ENCODE measurements at places on chromosomes 1 and 21.
A peak's percentile ranks its signal among the peaks of the same experiment; 100 is the strongest.

- no peak for DNase-seq
These were observed 94.1 kb downstream of the ERG start for GRCh38 chr21:38404177-38404576.

DNA sequence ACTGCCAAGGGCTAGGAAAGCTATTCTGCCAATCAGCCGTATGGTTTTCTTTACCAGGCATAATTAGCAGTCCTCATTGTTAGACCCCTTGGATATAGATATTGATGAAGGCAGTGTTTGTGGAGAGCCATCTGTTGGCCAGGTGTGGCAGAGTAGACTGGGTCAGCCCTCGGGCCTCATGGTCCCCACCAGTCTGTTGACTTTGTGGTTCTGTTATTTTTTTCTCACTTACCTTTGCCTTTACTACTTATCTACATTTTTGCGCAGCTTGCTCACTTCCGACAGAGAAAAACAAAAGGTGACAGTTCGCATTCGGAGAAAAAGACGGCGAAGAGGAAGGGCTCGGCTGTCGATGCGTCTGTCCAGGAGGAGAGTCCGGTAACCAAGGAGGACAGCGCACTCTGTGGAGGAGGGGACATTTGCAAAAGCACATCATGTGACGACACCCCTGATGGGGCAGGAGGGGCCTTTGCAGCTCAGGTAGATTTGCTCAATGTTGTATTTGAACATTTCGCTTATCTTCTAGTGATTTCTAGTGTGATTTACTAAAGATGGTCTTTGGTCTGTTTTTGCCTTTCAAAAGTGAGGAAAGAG lies 2.3 kb downstream of the PCNT start:
- DNase-seq = no peak

DNA sequence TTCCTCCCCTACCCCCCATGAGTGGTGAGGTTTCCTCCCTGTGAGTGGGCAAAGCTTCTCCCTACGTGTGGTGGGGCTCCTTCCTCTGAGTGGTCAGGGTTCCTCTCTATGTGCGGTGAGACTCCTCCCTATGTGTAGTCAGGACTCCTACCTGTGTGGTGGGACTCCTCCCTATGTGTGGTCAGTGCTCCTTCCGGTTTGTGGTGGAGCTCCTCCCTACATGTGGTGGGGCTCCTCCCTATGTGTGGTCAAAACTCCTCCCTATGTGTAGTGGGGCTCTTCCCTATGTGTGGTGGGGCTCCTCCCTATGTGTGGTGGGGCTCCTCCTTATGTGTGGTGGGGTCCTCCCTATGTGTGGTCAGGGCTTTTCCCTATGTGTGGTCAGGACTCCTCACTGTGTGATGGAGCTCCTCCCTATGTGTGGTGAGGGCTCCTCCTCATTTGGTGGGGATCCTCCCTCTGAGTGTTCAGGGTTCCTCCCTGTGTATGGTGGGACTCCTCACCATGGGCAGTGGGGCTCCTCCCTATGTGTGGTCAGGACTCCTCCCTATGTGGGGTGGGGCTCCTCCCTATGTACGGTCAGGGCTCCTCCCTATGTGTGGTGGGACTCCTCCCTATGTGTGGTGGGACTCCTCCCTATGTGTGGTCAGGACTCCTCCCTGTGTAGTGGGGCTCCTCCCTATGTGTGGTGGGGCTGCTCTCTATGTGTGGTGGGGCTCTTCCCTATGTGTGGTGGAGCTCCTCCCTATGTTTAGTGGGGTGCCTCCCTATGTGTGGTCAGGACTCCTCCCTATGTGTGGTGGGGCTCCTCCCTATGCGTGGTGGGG lies 29.1 kb downstream of the PRSS38 start:
- no peak for DNase-seq

- DNase-seq = no peak
These were observed 83.6 kb downstream of the GRIK3 start for GRCh38 chr1:36950604-36951291.

GRCh38 chr1:90986953-90987352 lies 34.9 kb downstream of the ZNF644 start:
- no peak for DNase-seq

DNA sequence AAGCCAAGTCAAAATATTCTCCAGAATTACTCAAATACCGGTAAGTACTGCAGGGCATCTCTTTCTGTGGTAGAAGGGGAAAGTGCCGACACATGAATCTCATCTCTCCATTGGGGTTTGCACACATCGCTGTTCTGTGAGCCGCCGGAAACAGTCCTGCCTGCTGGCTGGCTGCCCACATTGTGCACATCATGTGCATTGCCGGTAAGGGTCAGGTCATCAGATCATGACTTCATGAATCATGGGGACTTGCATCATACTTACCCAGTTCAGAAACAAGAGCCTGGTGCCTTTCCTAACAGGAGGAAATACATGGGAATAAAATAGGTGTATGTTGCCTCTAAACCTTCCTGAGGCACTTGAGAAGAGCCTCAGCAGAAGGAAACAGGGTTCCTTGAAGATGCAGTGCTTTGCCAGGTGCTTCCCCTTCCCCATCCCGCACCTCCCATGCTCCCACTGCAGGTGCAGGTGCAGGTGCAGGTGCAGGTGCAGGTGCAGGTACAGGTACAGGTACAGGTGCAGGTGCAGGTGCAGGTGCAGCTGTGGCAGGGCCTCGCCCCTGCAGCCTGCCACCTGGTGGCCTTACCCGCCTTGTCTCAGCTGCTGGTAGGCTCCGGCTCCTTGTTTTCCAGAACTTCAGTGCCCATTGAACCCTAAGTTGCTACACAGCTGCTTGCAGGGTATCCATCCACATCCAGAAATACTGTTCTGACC lies 26.5 kb downstream of the GPR137B start:
- peak; percentile 23 for DNase-seq

DNA sequence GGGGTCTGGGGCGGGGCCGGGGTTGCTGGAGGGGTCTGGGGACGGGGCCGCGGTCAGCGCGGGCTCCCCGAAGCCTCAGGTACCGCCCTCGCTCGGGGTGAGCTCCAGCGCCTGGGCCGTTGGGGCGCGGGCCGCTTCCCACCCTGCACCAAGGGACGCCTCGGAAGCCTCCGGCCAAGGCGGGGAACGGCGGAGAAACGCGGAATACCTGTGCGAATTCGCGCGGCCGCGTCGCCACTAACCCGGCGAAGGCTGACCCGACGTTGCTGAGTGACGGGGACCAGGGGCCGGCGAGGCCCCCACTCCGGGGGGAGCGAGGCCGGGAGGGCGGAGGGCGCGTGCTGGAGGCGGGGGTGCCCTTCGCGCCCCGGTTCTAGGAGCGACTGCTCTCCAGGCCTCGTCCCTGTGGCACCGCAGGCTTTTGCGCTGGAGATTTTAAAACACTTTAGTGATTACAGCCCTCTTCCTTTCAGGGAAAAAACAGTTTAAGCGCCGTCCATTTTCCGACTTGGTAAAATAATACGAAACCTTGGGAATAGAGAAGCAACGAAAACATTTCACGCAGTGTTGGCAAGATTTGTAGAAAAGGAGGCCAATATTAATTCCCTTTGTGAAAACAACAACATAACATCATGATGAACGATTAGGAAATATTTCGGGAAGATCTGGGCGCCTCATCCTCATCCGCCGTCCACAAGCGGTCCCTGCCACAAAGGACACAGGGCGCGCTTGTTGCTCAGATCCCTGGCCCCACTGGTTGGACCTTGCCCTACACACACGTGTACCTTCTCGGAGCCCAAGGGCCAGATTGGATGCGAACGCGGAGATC lies 971 bp upstream of the GNG4 start:
- DNase-seq = no peak

- no peak for DNase-seq
These were observed 10.0 kb downstream of the RAB4A start for GRCh38 chr1:229280921-229281320.

DNA sequence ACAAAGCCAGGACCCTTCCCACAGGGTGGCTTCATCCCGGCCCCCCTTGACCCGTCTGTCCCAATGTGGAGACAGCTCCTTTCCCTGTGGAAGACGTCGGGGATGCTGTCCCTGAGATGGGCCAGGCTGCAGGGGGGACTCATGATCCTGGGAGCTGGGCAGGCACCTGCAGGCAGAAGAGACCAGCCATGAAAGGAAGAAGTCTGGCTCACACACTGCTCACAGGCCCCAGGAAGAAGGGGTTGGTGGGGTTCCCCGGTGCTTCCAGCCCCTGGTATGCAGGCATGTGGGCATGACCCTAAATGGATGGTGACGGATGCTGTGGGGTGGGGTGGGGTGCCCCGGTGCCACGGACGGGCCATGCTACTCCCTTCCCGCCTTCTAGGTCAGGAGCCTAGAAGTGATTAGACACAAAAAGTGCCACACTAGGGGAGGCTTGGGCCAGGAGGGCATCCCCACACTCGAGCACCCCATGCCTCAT lies 8.3 kb downstream of the ACTRT2 start:
- DNase-seq = no peak

- DNase-seq = no peak
These were observed 52.3 kb upstream of the RAP1GAP start for GRCh38 chr1:21721295-21721985.

DNA sequence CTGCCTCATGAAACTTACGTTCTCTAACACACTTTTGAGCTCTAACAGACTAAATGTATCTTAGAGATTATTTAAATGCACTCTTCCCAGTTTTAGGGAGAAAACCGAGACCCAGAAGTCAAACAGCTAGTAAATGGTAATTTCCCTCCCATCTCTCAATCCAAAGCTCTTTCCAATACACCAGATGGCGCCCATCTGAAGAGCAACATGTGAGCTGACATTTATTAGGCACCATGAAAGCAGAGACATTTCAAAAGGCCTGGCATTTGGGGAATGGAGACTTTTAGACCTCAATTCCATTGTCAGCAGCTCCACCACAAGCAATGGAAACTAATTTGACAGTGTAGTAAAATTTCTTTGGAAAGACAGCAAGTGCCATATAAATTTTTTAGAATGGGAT lies 191.4 kb downstream of the DAB1 start:
- DNase-seq = no peak

DNA sequence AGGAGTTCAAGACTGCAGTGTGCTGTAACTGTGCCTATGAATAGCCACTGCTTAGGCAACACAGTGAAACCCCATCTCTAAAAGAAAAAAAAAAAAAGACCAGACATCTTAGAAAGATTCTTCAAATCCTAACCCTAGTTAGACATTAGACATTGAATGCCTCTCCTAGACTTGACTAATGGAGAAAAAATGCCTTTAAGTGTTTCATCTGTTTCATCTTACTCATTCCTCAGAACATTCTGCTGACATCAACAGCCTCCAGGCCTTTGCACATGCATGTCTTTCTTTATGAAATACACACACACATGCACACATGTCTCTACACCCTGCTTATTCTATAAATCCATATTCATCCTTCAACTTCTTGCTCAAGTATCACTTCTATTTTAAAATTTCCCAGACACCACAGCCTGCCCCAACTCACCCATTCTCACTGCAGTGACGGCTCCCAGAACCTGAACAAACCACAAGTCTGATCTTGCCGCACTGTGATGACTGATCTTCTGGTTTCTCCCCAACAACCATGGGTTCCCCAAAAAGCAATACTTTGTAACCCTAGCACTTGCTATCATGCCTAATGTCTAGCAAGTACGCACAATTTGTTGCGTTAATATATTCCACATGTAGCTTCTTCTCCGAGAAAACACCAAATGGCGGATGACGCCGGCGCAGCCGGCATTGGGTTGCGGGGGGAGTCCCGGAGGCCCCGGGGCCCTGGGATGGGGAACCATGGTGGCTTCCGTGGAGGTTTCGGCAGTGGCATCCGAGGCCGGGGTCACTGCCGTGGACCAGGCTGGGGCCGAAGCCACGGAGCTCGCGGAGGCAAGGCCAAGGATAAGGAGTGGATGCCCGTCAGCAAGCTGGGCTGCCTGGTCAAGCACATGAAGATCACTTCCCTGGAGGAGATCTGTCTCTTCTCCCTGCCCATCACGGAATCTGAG lies 37.4 kb downstream of the LRRC52 start:
- DNase-seq = peak; percentile 69

- DNase-seq = peak; percentile 24
These were observed 33.8 kb downstream of the STPG1 start for GRCh38 chr1:24379733-24380315.

DNA sequence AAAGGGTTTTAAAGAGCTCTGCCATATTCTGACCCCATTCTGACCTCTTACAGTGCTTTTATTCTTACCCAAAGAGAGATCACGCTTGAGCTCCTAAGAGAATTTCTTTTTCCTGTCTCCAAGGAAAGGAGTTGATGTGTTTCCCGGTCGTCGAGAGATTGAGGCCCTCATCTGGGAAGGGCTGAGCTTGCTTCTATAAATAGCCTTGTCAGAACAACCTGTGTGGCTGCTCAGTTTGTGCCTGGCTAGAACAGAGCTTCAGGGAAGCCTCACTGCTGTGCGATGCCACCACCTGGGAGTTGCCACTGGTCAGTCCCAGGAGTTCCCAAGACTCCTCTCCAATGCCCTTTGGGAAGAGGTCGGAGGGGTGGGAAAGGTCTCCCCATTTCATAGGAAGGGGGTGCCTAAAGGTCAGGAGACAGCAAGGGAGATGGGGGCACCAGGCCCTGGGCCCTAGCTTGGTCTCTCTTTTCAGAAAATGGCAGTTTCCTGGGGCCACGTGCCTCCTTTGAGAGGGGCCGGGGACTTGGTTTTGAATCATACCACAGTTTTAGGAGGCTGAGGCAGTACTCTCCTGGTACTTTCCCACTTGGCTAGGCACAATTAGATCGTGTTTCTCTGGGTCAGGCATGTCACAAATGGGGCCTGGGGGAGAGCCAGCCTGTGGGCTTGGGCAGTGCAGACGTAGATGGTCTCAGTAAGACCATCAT lies 52.1 kb downstream of the EIF2D start:
- no peak for DNase-seq

GRCh38 chr1:205668951-205669340 lies 11.4 kb downstream of the SLC45A3 start:
- DNase-seq = no peak

DNA sequence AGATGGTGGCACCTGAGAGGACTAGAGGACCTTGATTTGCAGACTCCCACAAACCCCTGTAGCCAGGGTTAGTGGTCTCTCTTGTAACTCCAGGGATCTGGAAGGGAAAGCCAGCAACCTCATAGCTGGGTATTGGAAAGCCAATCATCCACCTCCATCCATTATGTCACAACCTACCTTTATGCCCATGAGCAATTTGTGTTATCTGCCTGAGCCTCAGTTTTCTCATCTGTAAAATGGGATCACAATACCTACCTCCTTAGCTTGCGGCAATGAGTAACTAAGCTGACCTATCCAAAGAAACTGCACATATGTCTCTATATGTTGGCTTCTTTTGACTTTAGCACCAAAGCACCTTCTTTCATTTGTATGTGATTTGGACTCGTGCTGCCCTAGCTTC lies 14.5 kb downstream of the DLGAP3 start:
- no peak for DNase-seq
